K562 (cell line): ENCODE measurements at places on chromosomes 4 and X. TPM values are rescaled to one million over a fixed set of nuclear protein-coding genes. Genes with fewer than 3 reads are reported as not detected.
A peak's percentile ranks its signal among the peaks of the same experiment; 100 is the strongest.

- H3K36me3 ChIP-seq = no peaks in the 10 kb centered on the region
- no peak overlapping the region for H3K27ac ChIP-seq
Measured at GRCh38 chr4:139508581-139509237, 47.3 kb downstream of the SETD7 start.

GRCh38 chr4:87258677-87259076 is 38.3 kb upstream of the KLHL8 start:
- no peak overlapping the region for H3K4me3 ChIP-seq
- H3K27me3 ChIP-seq = no peaks in the 10 kb centered on the region

GRCh38 chrX:30483996-30484395 is 93.6 kb downstream of the TASL start:
- H3K4me1 ChIP-seq = no peaks in the 10 kb centered on the region
- H3K4me3 ChIP-seq = no peak overlapping the region
- H3K36me3 ChIP-seq = no peaks in the 10 kb centered on the region
- DNase-seq = no peak
- H3K27me3 ChIP-seq = no peaks in the 10 kb centered on the region

- H3K4me3 ChIP-seq = no peak overlapping the region
- no peaks in the 10 kb centered on the region for H3K4me1 ChIP-seq
- no peaks in the 10 kb centered on the region; the same call in 1 of the 2 replicates for H3K27me3 ChIP-seq
- no peak for DNase-seq
- no peak overlapping the region for H3K27ac ChIP-seq
Measured at GRCh38 chrX:46311581-46312120, 233.6 kb downstream of the ZNF674 start.

DNA sequence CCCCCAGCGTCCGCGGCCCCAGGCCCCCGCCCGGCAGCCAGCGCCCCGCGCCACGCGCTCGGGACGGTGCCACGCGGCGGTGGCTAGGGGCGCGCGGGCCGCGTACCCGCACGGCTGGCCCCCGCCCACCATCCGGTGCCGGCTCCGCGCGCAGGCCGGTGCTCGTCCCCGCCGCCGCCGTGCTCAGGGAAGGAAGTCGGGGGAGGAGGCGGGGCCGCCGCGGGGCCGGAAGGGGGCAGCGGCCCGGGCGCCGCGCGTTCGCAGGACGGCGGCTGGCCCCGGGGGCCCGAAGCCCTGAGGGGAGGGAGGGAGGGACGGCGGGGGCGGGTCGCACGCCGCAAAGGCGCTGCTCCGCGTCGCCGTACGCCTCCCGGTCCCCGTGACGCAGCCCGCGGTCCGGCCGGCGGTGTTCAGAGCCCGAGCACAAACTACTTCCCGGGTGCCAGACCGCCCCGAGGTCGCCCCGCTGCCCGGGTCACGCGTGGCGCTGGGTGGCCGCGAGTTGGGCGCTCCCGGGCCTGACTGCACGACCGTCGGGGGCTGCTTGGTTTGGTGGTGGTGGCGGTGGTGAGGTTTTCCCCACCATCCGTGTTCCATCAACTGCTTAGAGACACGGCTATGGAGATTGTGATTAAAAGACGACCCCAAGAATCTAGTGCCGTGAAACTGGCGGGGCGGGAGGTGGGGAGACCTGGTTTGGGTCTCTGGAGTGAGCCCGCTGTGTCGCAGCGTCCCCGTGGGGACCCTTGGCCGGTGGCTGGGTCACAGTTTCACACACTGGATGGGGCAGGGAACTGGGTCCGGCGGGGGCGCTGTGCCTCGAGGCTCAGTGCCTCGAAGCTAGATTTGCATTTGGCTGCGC is at the start of gene DCTD:
TSS of gene DCTD (minus strand) at position 205 of the 862 bp plus-strand sequence. CDS start 1,818 bp downstream, outside the sequence.
- H3K4me1 ChIP-seq = peaks cover 20% of the 10 kb centered on the region
- peak; percentile 88 for DNase-seq
- peak within 1 kb of the TSS; percentile 53 for H3K4me3 ChIP-seq
- H3K36me3 ChIP-seq = peaks cover 32% of the 10 kb centered on the region

DNA sequence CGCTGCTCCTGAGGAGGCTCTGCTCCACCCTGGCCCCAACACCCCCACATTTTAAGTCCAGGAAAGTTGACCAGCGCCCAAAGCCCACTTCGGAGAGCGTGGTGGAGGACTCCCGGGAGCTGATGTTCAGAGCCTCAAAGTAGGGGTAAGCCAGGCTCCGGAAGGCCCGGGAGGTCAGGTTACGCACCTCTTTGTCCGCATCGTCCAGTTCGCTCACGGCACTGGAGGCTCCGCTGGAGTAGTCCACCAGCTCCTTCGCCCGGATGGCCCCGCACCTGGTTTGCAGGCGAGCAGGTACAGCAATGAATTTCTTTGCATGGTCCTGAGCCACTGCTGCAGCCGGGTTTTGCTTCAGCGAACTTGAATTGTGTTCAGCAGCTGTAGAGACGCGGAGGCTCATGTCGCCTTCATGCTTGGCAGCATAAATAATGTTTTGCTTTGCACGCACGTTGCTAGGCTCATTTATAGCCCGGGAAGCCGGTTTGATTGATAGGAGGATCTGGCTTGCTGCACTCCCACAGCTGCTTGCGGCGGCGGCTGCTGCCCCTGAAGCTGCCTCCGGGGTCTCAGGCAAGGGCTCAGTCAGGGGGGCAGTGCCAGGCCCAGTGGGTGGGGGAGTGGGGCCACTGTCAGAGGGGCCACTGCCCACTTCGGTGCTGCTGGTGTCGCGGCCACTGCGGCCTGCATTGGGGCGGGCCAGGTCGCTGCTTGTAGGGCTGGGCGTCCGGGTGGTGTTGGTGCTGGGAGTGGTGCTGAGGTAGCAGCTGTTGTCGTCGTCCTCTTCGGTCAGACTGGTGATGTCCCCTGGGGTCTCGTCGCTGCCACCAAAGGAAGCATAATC is 4.8 kb downstream of the C4orf54 start:
- peaks cover 20% of the 10 kb centered on the region for H3K4me1 ChIP-seq
- no peaks in the 10 kb centered on the region for H3K36me3 ChIP-seq
- H3K27ac ChIP-seq = no peak overlapping the region
- peak; percentile 6 for DNase-seq
- H3K27me3 ChIP-seq = peaks cover 67% of the 10 kb centered on the region

- no peak for DNase-seq
- H3K27me3 ChIP-seq = no peaks in the 10 kb centered on the region
- H3K4me1 ChIP-seq = peaks cover 8% of the 10 kb centered on the region; the same call in 2 of the 3 replicates
- no peak overlapping the region for H3K27ac ChIP-seq
- no peak overlapping the region for H3K4me3 ChIP-seq
Measured at GRCh38 chrX:155068165-155068564, 2.8 kb downstream of the CMC4 start.

DNA sequence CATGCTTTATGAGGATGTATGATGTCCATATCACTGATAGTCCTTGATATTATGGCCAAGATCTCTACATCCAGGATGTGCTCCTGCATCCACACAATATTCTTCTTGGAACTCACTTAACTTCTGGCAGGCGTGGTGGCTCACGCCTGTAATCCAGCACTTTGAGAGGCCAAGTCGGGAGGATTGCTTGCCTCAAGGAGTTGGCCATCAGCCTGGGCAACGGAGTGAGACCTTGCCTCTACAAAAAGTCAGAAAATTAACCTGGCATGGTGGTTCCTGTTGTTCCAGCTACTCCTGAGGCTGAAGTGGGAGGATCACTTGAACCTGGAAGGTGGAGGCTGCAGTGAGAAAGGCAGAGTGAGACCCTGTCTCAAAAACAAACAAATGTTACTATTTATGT is 2.3 kb upstream of the HNRNPD start:
- H3K27me3 ChIP-seq = no peaks in the 10 kb centered on the region
- H3K27ac ChIP-seq = no peak overlapping the region
- H3K4me1 ChIP-seq = peaks cover 7% of the 10 kb centered on the region; the same call in 2 of the 3 replicates
- H3K4me3 ChIP-seq = no peak overlapping the region; the same call in 1 of the 2 replicates

DNA sequence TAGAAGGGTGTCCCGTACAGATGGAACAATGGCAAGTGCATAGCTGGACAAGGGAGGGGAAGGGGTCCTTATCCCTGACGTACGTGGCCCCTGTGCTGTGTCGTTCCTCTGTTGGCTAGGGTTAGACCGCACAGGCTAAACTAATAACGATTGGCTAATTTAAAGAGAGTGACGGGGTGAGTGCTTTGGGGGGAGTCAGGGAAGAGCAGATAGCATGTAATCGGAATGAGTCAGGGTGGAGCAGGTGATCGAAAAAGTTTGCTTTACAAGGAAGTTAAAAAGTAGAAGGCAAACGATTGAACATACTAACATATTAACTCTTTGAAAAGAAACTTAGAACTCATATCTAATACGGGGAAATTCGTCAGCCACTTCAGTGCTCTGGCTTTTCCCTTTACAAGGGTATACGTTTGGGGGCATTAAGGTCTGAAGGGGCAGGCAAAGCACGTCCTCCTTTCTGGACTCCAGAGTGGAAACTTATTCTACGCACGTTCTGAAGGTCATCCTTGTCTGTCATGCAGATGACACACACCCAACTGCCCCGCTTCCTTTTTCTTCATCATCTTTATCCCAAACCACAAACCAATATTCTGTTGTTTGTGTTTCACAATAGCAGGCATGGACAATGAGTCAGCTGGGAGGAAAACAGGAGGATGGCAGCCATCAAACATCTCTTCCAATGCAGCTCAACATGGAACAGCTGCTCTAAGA is 10.2 kb upstream of the CRLF2 start:
- no peaks in the 10 kb centered on the region for H3K4me1 ChIP-seq
- H3K27ac ChIP-seq = no peak overlapping the region
- no peaks in the 10 kb centered on the region for H3K36me3 ChIP-seq
- DNase-seq = no peak

DNA sequence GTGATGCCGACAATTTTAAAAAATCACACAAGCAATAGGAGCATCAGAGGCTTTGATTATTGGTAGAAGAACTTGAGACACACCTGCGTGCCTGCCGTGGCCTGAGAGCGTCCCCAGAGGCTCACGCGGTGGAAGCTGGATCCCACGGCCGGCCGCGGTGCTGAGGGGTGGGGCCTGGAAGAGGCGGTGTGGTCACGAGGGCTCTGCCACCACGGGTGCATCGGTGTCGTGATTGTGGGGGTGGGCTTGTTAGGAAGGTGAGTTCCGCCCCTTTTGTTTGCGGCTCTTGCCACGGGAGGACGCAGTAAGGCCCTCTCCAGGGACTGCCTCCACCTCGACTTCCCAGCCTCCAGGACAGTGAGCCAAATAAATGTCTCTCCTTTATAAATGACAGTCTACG is 77.2 kb upstream of the ADRA2C start:
- peak; percentile 23 for DNase-seq
- H3K27me3 ChIP-seq = peaks cover 41% of the 10 kb centered on the region; the same call in 2 of the 3 replicates
- no peak overlapping the region for H3K27ac ChIP-seq

GRCh38 chr4:106266201-106266600 is 49.8 kb downstream of the TBCK start:
- H3K27ac ChIP-seq = no peak overlapping the region
- H3K4me3 ChIP-seq = no peak overlapping the region
- H3K27me3 ChIP-seq = no peaks in the 10 kb centered on the region
- no peaks in the 10 kb centered on the region for H3K4me1 ChIP-seq
- peak; percentile 44 for DNase-seq

GRCh38 chr4:40193016-40193571 is 3.7 kb upstream of the RHOH start:
- H3K4me1 ChIP-seq = peaks cover 43% of the 10 kb centered on the region
- peak overlapping the region; percentile 67; the same call in 2 of the 3 replicates for H3K27ac ChIP-seq
- no peaks in the 10 kb centered on the region for H3K36me3 ChIP-seq
- no peak for DNase-seq
- H3K4me3 ChIP-seq = no peak overlapping the region

GRCh38 chr4:82645936-82646565 is 84.3 kb upstream of the TMEM150C start:
- DNase-seq = no peak
- H3K36me3 ChIP-seq = no peaks in the 10 kb centered on the region
- H3K27ac ChIP-seq = no peak overlapping the region
- no peaks in the 10 kb centered on the region for H3K4me1 ChIP-seq
- H3K4me3 ChIP-seq = no peak overlapping the region

GRCh38 chr4:150964754-150965153 is 50.3 kb downstream of the LRBA start:
- H3K4me1 ChIP-seq = no peaks in the 10 kb centered on the region; the same call in 1 of the 2 replicates
- no peak for DNase-seq
- H3K27ac ChIP-seq = no peak overlapping the region
- H3K27me3 ChIP-seq = no peaks in the 10 kb centered on the region

- H3K4me1 ChIP-seq = no peaks in the 10 kb centered on the region
- no peaks in the 10 kb centered on the region for H3K27me3 ChIP-seq
- H3K36me3 ChIP-seq = no peaks in the 10 kb centered on the region
- no peak for DNase-seq
- no peak overlapping the region for H3K27ac ChIP-seq
Measured at GRCh38 chr4:160592258-160592657, 1489.4 kb downstream of the RAPGEF2 start.

DNA sequence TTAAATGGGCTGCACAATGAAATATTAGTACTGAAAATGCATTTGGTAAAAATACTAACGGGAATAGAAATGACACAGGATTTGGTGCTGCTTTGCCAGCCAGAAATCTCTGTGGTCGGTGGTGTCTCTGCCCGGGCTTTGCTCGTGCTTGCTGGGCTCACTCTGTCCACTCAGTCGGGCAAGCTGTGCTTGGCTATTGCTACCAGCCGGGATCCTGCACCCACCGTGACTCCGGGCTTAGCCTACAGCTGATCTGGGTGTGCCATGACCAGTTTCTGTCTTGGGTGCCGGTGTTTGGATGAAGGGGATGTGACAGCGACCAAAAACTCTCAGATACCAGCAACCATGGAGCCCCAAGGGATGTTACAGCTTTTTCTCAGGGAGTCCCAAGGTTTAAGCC is 487.7 kb downstream of the TECRL start:
- H3K4me1 ChIP-seq = no peaks in the 10 kb centered on the region
- H3K27ac ChIP-seq = no peak overlapping the region
- no peaks in the 10 kb centered on the region for H3K27me3 ChIP-seq
- no peaks in the 10 kb centered on the region for H3K36me3 ChIP-seq
- no peak for DNase-seq

- DNase-seq = no peak
- H3K27ac ChIP-seq = no peak overlapping the region
- no peaks in the 10 kb centered on the region for H3K4me1 ChIP-seq
- no peak overlapping the region for H3K4me3 ChIP-seq
Measured at GRCh38 chr4:34629451-34629850, 1614.9 kb downstream of the ARAP2 start.

DNA sequence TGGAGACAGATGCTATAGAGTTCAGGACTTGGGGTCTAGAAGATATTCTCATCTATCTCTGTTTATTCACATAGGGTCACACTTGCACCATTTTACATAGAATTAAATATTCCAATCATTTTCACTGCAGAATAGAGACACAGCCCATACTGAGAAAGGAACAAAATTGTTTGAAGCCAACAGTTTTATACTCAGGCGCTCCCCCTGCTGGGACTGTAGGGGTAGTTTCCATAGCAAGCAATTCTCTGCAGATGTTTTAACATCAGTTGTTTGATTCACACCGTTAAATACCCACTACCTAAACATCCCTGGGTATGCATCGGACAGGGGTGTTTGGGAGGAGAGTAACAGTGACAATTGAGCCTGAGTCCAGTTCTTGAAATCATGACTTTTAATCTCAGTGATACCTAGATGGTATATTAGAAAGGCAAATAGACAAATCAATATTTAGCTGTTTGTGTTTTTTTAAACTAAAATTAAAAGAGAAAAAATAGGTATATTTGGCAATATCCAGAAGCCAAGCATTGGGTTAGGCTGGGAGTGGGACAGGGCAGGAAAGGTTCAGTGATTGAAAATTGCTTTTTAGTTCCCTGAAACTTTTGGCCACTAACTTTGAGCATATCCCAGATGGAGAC is 33.8 kb downstream of the LONRF3 start:
- H3K4me1 ChIP-seq = no peaks in the 10 kb centered on the region
- peak; percentile 37 for DNase-seq
- H3K36me3 ChIP-seq = peaks cover 49% of the 10 kb centered on the region; the same call in 2 of the 3 replicates
- H3K27me3 ChIP-seq = no peaks in the 10 kb centered on the region
- no peak overlapping the region for H3K27ac ChIP-seq

ETNPPL gene
- total RNA-seq = not detected in 2 replicates

CLCN5 gene
- 8.6 and 9.7 TPM in 2 replicates for total RNA-seq

SLC6A14 gene
- 0.04 TPM in 2 replicates for total RNA-seq

TRPC3 gene
- total RNA-seq = 0.13 and 0.20 TPM in 2 replicates
